Thymus (tissue), 14 donors: ENCODE measurements at places on chromosomes 2 and 18. TPM values are rescaled to one million over a fixed set of nuclear protein-coding genes. Genes with fewer than 3 reads are reported as not detected.

GRCh38 chr2:69717861-69718273 is 24.1 kb upstream of the ANXA4 start:
- no peaks in the 10 kb centered on the region for H3K27me3 ChIP-seq
- H3K4me1 ChIP-seq: no peaks in the 10 kb centered on the region
- DNase-seq: no peak
- H3K36me3 ChIP-seq: no peaks in the 10 kb centered on the region
- H3K27ac ChIP-seq: peak overlapping the region; percentile 73
- H3K4me3 ChIP-seq: no peak overlapping the region

DNA sequence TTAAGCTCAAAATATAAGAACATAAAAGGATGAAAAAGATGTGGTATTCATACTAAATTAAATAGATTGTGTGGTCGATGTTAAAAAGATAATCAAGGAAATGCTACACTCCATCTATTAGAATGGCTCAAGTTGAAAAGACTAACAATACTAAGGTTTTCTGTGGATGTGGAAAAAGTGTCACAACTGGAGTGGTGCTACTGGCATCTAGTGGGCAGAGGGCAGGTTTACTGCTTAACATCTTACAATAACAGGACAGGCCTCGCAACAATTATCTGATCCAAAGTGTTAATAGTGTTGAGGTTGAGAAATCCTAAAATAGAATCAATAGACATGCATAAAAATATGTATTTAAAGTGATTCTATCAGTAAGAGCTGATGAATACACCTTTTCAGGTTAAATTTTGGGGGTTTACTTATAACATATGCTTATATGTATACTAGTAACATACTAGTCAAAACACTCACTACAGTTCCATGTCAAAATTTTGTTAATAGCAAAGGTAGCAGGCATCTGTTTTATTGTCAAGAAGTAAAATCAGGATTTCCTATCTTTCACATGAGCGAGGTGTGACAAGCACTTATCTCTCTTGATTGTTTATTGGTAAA is 91.5 kb upstream of the TMEFF2 start:
- no peak overlapping the region for H3K4me3 ChIP-seq
- H3K4me1 ChIP-seq: no peaks in the 10 kb centered on the region
- no peaks in the 10 kb centered on the region for H3K27me3 ChIP-seq
- no peak for DNase-seq

GRCh38 chr2:232137356-232138147 is 176.0 kb downstream of the DIS3L2 start:
- no peak overlapping the region for H3K4me3 ChIP-seq
- peak overlapping the region; percentile 56 for H3K27ac ChIP-seq
- peaks cover 38% of the 10 kb centered on the region for H3K4me1 ChIP-seq
- DNase-seq: peak; percentile 47
- H3K27me3 ChIP-seq: no peaks in the 10 kb centered on the region
- peaks cover 6% of the 10 kb centered on the region for H3K36me3 ChIP-seq

DNA sequence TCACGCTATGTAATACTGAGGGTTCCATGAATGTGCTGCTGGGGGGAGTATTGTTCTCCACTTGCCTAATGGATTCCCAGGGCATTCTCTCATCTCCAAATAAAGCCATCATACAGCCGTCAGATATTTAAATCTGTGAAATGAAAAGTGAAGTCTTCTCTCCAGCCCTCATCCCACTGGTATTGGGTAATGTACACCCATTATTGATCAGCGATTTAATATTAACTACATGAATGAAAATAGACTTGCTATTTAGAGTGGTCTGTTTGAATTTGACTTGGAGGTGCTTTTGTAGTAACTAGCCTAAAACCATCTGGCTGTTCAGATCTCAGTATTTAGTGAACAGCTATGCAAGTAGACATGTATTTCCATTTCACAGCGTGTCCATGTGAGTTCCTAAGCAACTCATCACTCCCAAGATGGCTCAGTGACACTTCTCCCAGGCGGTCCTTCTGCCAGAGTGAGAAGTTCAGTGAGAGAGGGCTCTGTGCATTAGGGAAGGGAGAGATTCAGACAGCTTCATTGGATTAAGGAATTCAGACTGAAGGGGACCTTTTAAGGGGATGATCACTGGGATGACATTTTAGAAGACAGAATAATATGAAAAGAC is 140.7 kb downstream of the WDSUB1 start:
- H3K36me3 ChIP-seq: no peaks in the 10 kb centered on the region
- no peak overlapping the region for H3K4me3 ChIP-seq
- peaks cover 34% of the 10 kb centered on the region for H3K4me1 ChIP-seq

- no peak for DNase-seq
- no peak overlapping the region for H3K27ac ChIP-seq
- H3K4me3 ChIP-seq: no peak overlapping the region
- H3K4me1 ChIP-seq: no peaks in the 10 kb centered on the region
Observed at GRCh38 chr18:76937597-76937996, 115.2 kb downstream of the ZNF236 start.

Gene SYT4
- 0.14 TPM for total RNA-seq

DNA sequence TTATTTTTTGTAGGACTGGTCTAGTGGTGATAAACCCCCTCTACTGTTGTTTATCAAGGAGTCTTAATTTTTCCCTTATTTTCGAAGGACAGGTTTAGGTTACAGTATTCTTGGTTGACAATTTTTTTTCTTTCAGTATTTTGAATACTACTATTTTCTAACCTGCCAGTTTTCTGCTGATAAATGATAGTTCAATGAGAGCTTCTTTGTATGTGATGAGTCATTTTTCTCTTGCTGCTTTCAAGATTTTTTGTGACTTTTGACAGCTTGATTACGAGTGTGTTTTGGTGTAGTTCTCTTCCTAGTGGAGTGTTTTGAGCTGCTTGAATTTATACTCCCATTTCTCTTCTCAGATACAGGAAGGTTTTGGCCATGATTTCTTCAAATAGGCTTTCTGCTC is 77.5 kb downstream of the ACSL3 start:
- no peak for DNase-seq
- peaks cover 16% of the 10 kb centered on the region for H3K36me3 ChIP-seq
- H3K27me3 ChIP-seq: no peaks in the 10 kb centered on the region
- no peak overlapping the region for H3K27ac ChIP-seq

Gene MYO5B
- 6.2 TPM for total RNA-seq

GRCh38 chr2:96336873-96337272 is 1.3 kb downstream of the NCAPH start:
- H3K27ac ChIP-seq: no peak overlapping the region
- no peaks in the 10 kb centered on the region for H3K27me3 ChIP-seq
- H3K36me3 ChIP-seq: peaks cover 14% of the 10 kb centered on the region

DNA sequence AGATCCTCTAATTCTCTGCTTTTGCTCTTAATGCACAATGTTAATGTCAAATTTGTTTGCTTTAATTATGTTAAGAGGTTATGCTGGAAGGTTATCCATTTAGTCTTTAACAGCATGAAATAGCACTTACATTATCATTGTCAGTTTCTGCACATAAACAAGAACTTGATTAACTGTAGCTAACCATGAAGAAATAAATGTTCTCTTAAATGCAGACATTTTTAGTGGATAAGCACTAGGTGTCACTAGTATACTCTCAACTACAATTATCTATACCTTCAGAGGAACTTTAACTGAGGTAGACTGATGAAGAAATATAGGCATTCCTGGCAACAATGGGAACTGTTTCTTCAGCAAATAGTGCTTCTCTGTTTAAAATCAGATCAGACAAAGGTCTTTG is 178.8 kb upstream of the CHST9 start:
- H3K27me3 ChIP-seq: no peaks in the 10 kb centered on the region
- no peaks in the 10 kb centered on the region for H3K4me1 ChIP-seq

Gene SPP2
- total RNA-seq: 0.05 TPM

- H3K4me1 ChIP-seq: no peaks in the 10 kb centered on the region
- no peak overlapping the region for H3K27ac ChIP-seq
- no peaks in the 10 kb centered on the region for H3K27me3 ChIP-seq
- no peak overlapping the region for H3K4me3 ChIP-seq
- no peak for DNase-seq
Observed at GRCh38 chr18:31736630-31737029, 24.1 kb downstream of the SLC25A52 start.

Gene IL36A
- total RNA-seq: 0.99 TPM

DNA sequence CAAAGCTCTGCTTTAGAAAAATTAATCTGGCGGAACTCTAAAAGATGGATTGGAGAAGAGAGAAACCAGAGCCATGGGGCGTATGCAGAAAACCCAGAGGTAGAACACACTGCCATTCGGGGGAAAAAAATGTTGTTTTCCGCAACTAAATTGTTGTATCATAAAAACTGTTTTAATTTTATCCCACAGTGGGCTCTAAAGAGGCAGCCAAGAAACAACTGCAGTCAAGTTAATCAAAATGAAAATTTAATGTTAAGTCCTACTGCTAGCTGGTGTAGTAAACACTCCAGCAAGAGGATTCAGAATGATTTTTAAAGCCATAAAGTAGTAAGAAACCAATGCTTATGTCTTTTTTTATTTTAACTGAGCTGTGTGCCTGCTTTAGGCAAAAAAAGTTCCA is 69.1 kb downstream of the GAREM1 start:
- no peaks in the 10 kb centered on the region for H3K36me3 ChIP-seq
- no peaks in the 10 kb centered on the region for H3K4me1 ChIP-seq
- no peaks in the 10 kb centered on the region for H3K27me3 ChIP-seq
- no peak overlapping the region for H3K4me3 ChIP-seq

Gene SLC38A11
- 0.05 TPM for total RNA-seq

Gene DLGAP1
- total RNA-seq: 0.24 TPM

- no peaks in the 10 kb centered on the region for H3K36me3 ChIP-seq
- no peaks in the 10 kb centered on the region for H3K4me1 ChIP-seq
- DNase-seq: no peak
- no peaks in the 10 kb centered on the region for H3K27me3 ChIP-seq
- no peak overlapping the region for H3K27ac ChIP-seq
- no peak overlapping the region for H3K4me3 ChIP-seq
Observed at GRCh38 chr2:193907561-193907960, 1712.8 kb upstream of the TMEFF2 start.

DNA sequence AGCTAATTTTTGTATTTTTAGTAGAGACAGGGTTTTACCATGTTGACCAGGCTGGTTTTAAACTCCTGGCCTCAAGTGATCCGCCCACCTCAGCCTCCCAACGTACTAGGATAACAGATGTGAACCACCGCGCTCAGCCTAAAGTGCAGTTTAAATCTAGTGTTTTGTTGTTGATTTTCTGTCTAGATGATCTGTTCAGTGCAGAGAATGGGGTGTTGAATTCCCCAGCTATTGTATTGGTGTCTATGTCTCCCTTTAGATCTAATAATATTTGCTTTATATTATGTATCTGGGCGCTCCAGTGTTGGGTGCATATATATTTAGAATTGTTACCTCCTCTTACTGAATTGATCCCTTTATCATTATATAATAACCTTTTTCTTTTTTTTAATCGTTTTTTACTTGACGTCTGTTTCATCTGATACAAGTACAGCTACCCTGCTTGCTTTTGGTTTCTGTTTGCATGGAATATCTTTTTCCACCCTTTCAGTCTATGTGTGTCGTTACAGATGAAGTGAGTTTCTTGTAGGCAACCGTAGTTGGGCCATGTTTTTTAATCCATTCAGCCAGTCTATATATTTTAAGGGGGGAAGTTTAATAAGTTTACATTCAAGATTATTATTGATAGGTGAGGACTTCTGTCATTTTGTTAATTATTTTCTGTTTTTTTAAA is 34.3 kb downstream of the GALM start:
- DNase-seq: no peak
- H3K36me3 ChIP-seq: no peaks in the 10 kb centered on the region
- H3K27ac ChIP-seq: peak overlapping the region; percentile 52
- H3K4me1 ChIP-seq: peaks cover 12% of the 10 kb centered on the region
- no peaks in the 10 kb centered on the region for H3K27me3 ChIP-seq
- H3K4me3 ChIP-seq: no peak overlapping the region

DNA sequence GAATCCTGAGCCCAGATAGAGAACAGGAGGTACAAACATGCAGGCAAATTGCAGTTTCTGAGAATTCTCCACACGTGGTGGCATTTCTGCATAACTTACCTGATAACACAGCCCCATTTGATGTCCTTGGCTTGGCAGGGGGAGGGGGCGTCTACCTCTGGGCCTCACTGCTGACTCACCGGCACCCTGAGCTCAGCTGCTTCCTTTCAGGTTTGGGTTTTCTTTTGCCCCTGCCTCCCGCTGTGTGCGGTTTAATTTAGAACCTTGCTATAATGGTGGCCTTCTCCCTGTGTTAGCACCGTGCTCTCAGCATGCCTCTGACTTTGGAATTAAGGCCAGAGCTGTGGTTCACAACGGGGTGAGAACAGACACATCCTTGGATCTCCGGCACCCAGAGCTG is 4.4 kb downstream of the CTIF start:
- peak; percentile 45 for DNase-seq
- peaks cover 6% of the 10 kb centered on the region for H3K4me1 ChIP-seq
- H3K4me3 ChIP-seq: no peak overlapping the region
- peaks cover 59% of the 10 kb centered on the region for H3K27me3 ChIP-seq
- H3K27ac ChIP-seq: no peak overlapping the region
- no peaks in the 10 kb centered on the region for H3K36me3 ChIP-seq

DNA sequence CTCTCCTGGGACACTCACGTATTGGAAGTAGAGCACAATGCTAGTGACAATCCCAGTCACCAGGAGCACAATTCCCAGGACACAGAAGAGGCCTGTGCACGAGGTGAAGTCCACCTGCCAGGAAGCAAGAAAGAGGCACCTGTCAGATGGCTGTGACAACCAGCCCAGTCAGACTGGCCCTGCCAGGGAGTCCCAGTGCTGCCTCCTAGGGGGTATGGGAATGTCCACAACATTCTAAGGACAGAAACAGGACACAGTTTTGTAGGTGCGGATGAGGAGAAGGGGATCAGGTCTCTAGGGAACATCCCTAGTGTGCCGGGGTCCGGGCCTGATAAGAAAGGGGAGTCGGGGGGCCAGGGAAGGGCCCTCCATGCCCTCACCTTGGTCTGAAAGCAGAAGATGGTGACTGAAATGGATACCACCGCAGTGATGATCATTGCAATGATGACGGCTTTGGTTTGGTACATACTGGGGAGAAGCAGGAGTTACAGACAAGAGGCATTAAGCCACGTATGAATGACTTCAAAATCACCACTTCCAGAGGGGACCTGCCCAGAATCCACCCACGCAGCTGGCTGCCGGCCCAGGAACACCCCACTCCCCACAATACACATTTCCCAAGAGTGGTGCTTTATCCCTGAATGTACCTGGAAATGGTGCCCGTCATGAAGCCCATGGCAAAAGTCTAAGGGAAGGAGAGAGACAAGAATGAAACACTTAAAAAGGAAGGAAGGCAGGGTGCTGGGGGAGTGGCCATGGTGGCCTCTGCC is 6.9 kb downstream of the PNKD start:
- peaks cover 12% of the 10 kb centered on the region for H3K4me1 ChIP-seq
- no peaks in the 10 kb centered on the region for H3K27me3 ChIP-seq
- H3K4me3 ChIP-seq: no peak overlapping the region
- H3K27ac ChIP-seq: no peak overlapping the region
